ENCODE measurements at places on chromosomes 2 and 18.

DNA sequence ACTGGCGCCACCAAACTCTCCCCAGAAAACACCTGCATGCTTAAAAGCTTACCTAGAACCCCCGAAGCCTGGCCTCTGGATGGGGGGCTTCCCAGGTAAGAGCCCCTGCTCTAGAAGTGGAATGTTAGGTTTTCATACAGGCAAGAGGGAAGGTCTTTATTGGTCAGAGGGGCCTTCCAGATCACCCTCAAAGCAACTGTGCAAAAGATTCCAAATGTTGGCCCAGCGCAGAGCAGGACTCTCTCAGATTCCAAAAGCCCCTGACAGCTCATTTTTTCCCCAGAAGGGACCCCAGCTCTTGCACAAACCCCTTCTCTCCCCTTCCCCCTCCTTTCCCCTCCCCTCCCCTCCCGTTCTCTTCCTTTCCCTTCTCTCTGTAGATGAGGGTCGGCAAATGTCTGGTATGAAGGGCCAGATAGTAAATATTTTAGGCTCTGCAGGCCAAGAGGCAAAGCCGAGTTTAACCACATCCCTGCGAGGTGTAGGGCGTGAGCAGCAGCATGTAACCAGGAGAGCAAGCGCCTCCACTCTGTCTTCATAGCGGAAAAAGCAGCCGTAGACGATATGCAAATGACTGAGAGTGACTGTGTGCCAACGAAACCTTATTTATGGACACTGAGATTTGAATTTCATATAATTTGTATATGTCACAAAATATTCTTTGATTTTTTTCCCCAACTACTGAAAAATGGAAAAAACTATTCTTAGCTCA lies 116.9 kb downstream of the SMAD7 start:
- DNase-seq = no peak

DNA sequence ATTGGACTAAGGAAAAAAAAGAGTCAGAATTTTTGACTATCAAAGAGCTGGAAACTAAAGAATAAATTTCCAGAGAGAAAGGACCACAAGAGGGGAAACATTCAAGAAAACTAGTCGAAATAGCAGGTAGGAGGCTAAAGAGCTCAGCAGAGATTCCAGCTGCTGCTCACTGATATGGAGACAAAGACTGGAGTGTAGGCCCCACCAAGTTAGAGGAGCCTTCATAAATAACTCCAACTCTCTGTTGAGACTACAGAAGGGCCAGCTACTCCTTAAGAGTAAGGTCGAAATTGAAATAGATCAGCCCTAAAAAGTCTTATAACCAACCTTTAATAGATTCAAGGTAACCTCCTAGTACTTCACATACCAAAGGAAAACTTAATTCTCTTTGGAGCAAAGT lies 31.1 kb downstream of the SS18 start:
- no peak for DNase-seq

DNA sequence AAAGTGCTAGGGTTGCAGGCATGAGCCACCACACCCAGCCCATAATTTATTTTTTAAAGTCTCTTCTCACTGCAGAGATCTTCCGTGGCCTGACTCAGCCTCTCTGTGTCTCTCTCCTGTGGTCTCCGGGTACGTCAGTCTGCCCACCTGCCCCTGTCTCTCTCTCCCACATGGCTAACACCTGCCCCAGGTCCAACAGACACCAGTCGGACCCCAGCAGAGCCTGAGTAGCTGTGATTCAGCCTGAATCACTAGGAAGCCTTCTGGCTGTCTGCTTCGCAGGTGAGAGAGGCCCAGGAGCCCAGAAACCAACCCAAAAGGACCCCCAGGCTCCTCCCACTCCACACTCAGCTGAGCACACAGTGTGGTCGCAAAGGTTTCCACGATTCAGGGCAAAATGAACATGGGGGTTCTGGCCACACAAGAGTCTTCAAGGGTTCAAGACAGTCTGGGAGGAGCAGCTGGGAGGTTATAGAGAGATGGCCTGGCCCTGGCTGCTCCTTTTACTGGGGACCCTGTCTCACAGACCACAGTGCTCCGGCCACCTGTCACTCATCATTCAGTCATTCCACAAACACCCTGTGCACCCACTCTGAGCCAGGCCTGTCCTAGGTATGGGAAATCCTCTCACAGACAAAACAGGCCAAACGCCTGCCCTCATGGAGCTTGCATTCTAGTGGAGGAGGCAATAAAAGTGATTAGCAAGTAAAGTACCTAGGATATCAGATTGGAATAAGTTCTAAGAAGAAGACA lies 8.6 kb downstream of the RUFY4 start:
- DNase-seq = no peak

DNA sequence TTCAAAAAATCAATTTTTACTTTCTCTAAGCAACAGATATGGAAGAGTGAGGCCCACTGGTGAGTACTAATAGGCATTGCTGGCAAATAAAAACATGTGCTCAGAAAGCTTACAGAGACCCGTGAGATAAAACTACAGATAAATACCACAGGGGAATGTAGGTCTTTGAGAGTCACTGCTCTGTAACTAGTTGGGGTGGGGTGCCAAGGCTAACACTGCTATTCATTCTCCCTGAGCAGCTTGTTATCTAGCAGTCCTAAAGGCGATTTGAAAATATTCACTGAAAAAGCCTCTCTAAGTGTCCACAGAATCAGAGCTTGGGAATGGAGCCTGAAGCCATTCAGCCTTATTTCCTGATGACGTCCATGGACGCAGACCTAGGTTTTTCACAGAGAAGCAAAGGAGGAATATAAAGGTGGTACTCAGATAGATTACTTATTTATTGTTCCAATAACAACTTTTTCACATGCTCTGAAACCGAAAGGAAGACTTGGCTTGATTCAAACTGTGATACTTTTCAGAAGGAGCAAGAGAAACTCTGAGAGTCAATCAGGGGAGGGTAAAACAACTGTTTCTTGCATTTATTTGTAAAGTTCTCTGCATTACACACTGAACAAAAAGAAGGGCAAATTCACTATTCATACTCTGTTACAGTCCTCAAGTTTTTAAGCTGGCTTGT lies 188.4 kb downstream of the PPP1R1C start:
- no peak for DNase-seq

GRCh38 chr2:159516241-159516758 lies 100.0 kb downstream of the BAZ2B start:
- no peak for DNase-seq

Data from stimulated activated CD8-positive, alpha-beta memory T cell treated with anti-CD3 and anti-CD28 coated beads, Interleukin-7, amount 100 ng/mL, for 24 hours (primary cell).